ENCODE measurements at places on chromosomes 3 and 15.

GRCh38 chr3:55271549-55271948, 215.6 kb downstream of the WNT5A start:
- no peak for DNase-seq

- DNase-seq: no peak
Observed at GRCh38 chr15:41599061-41599460, 40.0 kb downstream of the TYRO3 start.

DNA sequence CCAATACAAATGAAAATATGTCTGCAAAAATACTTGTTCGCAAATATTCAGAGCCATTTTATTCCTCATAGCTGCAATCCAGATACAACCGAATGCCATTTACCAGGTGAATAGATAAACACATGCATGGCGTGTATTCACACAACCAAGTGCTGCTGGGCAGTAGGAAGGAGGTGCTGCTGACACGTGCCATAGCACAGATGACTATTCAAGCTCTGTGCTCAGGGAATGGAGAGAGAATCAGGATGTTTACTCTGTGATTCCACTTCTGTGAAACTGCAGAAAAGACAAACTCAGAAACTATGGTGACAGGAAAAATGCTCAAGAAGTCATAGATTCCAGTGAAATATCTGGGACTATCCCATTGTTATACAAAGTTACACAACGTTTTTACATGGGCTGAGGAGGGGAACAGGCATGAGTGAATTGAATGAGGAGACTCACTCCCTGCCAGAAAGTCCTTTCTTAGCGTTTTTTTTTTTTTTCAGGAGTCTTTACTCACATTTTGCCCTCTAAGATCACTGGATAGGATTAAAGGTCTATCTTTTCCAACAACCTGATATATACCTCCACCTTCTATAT, 152.9 kb upstream of the NDN start:
- no peak for DNase-seq

GRCh38 chr15:99962006-99962561, 228.8 kb upstream of the LYSMD4 start:
- no peak for DNase-seq

GRCh38 chr3:102398176-102398575, 36.6 kb upstream of the ZPLD1 start:
- no peak for DNase-seq

- DNase-seq: no peak
Observed at GRCh38 chr3:101533603-101533968, 20.6 kb upstream of the SENP7 start.

Measured in GM13976 (cell line).